Tibial nerve (tissue), 4 donors: ENCODE measurements at places on chromosomes 12 and 14. TPM values are rescaled to one million over a fixed set of nuclear protein-coding genes. Genes with fewer than 3 reads are reported as not detected.

GRCh38 chr12:71220260-71220659 is 62.5 kb upstream of the TSPAN8 start:
- DNase-seq, result no peak

DNA sequence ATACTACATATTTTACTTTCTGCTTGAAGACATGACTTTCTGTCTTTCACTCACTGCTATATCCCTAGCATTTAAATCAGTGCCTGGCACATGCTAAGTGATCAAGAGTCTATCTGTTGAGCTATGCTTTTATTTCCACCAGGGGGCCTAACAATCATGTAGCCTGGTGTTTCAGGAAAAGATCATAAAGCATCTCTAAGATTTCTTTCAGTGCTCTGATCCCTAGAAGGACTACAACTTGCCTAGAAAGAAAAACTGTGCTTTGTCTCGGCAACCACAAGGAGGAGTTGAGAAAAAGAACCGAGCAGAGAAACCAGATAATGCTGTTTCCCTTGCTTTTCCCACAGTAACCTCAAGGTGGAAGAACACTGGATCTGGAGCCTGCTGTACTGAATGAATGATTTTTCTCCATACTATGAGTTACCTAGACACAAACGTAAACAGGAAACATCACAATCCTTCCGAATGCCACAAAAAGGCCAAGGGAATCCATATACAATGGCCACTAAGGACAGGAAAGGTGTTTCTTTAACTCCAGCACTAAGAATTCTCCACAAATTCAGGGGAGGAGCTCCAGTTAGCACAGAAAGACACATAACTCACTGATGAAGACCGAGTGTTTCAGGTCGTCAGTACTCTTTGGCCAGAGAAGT is 1.2 kb downstream of the CRY1 start:
- peak; percentile 48 for DNase-seq

DNA sequence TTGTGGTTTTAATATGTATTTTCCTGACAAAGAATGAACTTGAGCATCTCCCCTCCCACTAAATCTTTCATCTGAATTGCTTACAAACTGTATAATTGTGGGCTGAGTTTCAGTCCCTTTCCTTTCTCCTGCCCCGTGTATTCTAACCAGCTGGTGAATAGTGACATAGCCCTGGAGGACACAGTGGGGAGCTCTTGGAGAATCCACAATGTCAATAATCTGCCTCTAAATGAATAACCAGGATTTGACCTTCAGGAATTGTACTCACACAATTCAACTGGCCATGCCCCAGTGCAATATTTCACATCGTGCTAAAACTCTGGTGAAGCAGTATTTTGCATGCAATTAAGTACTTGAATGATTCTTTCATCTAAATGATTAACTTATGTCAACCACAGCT is 177.2 kb downstream of the C12orf42 start:
- DNase-seq, result no peak

- DNase-seq, result peak; percentile 88
Observed at GRCh38 chr14:39102969-39103957, at the start of gene SEC23A. Gene SEC23A, minus strand, starts transcription at chr14:39103235. Its CDS starts 7,117 bp downstream, at chr14:39096118.

DNA sequence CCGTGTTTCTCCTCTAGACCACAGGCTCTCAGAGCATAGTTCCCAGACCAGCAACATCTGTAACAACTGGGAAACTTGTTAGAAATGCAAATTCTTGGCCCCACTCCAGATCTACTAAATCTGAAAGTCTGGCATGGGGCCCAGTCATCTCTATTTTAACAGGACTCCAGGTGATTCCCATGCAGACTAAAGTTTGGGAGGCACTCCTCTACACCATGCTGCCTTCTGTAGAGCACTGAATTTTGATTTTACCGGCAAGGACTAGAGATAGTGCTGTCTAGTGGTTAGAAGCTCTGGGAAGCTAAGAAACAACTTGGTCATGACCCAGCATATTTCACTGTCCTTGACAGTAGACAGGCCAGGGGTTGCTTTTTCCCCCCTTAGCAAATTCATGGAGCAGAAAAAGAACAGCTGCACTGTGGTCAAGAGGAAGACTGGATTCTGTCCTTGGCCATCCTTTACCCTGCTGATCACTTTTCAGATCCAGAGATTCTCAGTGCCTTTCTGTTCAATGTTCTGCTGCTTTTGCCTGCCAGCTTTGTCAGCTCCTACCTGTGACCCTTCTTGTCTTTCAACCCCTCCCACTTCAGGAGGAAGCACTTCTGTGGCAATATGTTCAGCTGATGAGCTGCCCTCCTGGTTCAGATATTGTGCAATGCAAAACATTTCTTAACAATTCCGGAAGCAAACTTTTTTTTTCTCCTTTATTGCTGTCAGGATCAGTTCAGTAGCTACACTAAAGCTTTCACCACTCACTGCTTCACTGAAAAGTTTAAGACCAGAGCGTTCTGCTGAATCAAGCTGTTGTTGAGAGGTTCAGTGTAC is 133.8 kb upstream of the NUDT4 start:
- no peak for DNase-seq

DNA sequence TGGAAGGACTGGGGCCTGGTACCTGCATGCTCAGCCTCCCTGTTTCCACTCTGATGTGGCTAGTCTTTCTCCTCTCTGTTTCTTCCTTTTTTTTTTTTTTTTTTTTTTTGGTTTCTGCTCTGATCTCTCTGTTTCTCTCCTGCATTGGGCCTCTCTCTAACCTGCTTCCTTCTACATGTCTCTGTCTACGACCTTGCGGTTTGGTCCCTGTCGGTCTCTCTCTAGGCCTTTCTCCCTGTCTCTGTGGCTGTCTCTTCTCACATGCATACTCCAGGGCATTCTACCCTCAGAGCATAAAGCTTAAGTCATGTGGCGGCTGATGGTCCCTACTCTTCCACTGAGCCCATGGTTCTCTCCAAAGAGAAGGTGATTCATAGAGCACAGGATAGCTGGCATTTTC is 1096.6 kb downstream of the BCL11B start:
- DNase-seq, result no peak

DNA sequence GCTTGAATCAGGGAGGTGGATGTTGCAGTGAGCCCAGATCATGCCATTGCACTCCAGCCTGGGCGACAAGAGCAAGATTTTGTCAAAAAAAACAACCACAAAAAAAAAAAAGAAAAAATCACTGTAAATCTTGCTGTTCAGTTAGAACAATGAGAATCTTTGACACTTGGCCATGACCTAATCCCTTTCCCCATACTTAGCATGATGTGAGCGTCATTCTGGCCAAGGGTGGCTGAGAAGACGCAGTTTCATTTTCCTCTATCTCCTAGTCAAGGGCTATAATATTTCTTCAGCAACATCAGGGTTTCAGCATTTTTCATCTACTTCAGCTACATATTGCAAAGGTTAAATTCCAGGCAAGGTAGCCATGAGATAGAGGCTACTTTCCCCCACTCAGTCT is 599.4 kb upstream of the MDGA2 start:
- no peak for DNase-seq

GRCh38 chr12:123106640-123107359 is 44.1 kb downstream of the PITPNM2 start:
- no peak for DNase-seq

LETMD1 gene
- total RNA-seq, result 72.4 TPM

P2RX7 gene
- 5.2 TPM for total RNA-seq
